Stimulated activated CD8-positive, alpha-beta memory T cell treated with anti-CD3 and anti-CD28 coated beads, Interleukin-7, amount 100 ng/mL, for 48 hours (primary cell): ENCODE measurements at places on chromosomes 16 and 17.

GRCh38 chr16:88770461-88771293, 14.3 kb downstream of the PIEZO1 start:
- no peak for DNase-seq

DNA sequence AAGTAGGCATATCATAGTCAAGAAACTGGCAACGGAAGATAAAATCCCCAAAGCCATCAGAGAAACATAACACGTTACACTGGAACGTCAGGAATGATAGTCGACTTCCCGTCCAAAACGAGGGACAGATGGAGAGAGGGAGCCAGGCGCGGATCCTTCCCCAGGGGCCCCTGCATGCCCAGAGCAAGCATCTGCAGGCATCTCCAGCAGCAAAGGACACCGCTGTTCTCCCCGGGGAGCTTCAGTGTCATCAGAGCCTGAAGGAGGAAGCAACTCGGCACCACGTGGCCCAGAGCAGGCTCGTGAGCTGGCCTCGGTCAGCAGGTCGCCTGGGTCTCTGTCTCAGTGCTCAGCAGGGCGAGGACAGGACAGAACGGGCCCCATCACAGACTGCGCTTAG, 50.1 kb downstream of the LMF1 start:
- DNase-seq = no peak

DNA sequence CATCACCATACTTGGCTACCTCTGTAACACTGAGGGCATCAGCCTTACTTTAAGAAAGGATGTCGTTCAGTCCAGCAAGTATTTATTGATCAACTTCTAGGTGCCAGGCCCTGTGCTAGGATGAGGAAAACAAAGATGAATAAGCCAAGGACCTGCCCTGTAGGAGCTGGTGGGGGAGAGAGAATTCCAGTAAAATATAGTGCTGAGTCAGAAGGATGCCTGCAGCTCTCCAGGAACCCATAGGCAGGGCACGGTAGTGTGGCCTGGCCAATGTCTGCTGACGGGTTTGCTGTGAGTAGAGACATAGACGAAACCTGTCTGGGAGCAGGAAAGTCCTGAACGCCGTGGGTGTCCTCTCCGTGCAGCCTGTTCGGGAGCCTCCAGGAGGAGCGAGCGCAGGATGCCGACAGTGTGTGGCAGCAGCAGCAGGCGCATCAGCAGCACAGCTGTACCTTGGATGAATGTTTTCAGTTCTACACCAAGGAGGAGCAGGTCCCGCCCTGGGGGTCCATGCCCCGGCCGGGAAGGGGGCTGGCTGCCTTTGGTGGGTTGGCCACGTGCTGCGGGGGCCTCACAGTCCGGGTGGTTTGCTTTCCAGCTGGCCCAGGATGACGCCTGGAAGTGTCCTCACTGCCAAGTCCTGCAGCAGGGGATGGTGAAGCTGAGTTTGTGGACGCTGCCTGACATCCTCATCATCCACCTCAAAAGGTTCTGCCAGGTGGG, 55.6 kb downstream of the USP43 start:
- no peak for DNase-seq

GRCh38 chr17:44561237-44561623, 3.9 kb downstream of the FZD2 start:
- DNase-seq = no peak

DNA sequence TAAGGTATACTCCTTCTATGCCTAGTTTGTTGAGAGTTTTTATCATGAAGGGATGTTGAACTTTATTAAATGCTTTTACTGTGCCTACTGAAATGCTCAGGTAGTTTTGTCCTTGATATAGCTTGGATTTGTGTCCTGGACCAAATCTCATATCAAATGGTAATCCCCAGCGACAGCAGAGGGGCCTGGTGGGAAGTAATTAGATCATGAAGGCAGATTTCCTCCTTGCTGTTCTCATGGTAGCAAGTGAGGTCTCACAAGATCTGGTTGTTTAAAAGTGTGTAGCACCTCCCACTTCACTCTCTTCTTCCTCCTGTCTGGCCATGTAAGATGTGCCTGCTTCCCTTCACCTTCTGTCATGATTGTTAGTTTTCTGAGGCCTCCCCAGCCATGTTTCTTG, 78.2 kb downstream of the KIF2B start:
- DNase-seq = no peak

- peak; percentile 62 for DNase-seq
These were observed 3.6 kb upstream of the ZNHIT3 start for GRCh38 chr17:36482611-36483504.

DNA sequence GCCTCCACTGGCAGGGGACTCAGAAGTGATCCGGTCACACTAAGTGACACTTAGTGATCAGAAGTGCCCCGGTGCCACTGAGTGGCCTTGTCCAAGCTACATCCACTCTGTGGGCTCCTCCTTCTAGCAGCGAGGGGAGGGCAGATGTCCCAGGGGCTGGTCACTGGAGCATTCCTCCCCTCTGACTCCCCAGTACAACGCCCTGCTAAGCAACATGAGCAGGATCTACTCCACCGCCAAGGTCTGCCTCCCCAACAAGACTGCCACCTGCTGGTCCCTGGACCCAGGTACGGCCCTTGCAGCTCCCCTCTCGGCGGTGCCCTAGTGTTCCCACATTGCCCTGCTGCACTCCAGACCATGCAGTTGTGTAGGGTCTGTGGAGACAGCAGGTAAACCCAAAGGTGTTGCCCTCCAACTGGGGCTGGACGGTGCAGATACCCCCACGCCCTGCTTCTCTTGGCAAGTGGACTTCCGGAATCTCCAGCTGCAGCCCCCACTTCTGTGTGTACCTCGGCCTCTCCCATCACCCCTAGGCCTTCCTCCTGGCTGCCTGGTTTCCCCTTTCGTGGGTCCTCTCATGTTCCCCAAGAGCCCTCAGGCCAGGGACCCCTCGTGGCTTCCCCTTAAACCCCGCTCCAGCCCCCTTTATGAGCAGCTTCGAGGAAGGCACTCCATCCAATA, 2.1 kb downstream of the ACE start:
- DNase-seq = peak; percentile 67

DNA sequence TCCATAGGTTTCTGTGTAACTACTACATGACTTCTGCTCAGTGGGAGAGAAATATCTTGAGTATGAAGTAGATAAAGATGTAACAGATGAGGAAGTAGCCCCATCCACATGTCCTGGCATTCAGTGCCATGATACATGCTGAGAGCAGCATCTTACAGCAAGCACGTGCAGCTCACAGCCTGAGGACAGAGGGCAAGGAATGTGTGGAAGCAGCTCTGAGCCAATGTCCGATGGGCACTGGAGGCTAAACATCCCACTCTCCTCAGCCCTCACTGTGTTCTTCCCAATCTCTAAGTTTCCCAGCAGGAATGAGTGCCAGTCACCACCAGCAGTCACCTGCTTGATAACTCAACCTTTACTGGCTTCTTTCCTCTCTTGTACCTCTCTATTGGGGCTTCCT, 40.4 kb downstream of the CFDP1 start:
- DNase-seq = no peak

- DNase-seq = no peak
These were observed 36.4 kb downstream of the AKAP1 start for GRCh38 chr17:57121308-57122042.

GRCh38 chr17:182050-182751, 751 bp upstream of the DOC2B start:
- no peak for DNase-seq

DNA sequence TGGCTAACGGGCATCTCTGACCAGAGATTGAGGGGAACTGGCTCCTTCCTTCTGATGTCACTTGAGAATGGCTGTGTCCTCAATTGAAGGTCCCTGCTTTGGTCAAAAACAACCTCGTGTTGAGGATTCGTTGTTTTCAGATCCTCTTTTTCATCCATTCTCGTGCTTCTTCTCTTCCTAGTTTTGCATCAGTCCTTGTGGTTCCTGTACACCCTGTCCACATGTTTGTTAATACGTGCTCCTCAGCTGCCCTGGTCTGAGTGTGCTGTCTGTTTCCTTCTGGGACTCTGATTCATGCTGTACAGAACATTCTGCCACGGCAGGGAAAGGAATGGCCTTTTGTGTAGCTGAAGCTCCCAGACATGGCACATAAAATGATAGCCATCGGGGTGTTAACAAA, 863.2 kb upstream of the GOT2 start:
- DNase-seq = no peak

DNA sequence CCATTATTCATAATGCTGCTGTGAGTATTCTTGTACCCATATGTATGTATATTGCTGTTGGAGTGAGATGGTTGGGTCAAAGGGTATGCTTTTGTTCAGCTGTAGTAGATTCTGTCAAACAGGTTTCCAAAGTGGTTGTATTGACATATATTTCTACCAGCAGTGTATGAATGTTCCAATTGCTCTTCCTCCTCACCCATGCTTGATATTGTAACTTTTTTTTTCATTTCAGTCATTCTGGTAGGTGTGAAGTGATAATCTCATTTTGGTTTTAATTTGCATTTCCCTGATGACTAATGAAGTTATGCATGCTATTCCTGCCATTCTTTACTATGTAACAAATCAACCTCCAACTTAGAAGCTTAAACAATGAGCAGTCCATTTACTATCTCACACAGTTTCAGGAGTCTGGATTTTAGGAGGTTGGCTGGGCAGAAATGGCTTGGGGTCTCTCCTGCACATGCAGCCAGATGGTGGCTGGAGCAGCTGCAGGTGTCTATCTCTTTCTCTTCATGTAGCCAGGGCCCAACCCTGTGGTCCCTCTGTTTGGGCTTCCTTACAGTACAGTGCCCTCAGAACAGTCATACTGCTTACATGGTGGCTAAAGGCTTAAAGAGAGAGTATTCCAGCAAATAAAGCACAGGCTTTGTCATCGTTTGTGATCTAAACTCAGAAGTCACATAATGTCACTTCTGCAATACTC, 21.2 kb downstream of the ERAL1 start:
- DNase-seq = no peak

GRCh38 chr17:1495265-1495989, 2.9 kb upstream of the MYO1C start:
- DNase-seq = no peak

DNA sequence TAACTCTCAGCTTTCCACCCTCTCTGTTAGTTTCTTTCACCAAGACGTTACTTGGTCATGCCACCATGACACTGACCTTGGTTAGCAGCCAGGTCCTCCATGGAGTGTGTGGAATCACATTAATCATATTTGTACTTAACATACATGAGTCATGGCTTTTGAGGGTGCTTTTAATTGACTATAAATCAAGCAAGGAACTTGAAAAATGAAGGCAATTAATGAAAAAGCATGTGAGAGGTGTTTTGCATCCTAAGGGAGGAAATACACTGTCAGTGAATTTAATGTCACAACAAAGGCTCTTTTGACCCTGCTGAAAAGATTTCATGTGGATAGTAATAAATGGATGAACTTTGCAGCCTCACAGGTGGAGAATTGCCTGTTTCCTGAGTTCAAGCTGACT, 240.7 kb downstream of the CDH13 start:
- no peak for DNase-seq

- DNase-seq = no peak
These were observed 1.7 kb downstream of the HS3ST3B1 start for GRCh38 chr17:14302431-14303099.

GRCh38 chr17:7982666-7983065, 19.7 kb upstream of the GUCY2D start:
- no peak for DNase-seq
